A673 (cell line): ENCODE measurements at places on chromosomes 1 and 21. TPM values are rescaled to one million over a fixed set of nuclear protein-coding genes. Genes with fewer than 3 reads are reported as not detected.
A peak's percentile ranks its signal among the peaks of the same experiment; 100 is the strongest.

Gene TRIM46
- 5.1 and 6.2 TPM in 2 replicates for total RNA-seq

Gene SH2D1B
- 0.11 and 0.34 TPM in 2 replicates for total RNA-seq

DNA sequence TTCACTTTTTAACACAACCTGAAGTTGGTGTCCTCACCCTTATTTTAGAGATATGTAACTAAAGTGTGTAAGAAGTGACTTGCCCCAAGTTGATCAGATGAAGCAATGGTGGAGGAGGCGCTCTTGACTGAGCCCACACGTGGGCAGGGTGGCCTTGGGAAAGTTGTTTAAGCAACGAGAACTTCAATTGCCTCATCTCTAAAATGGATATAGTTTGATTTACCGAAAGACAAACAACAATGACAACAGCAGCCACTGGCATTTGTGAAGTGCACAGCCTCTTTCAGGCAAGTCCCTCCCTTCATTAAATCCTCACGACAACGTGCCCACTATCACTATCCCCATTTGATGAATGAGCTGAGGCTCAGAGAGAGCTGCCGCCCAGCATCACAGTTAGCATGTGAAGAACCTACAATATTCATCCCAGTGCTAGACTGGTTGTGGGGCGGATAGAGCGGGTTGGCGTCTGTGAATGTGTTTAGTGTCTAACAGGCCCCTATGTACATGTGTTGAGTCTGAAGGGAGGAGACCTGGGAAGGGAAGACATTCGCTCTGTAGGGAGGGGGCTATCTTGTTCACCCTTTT is 3.0 kb downstream of the IL22RA1 start:
- DNase-seq: no peak

- peak; percentile 26 for DNase-seq
These were observed 767 bp downstream of the PDIK1L start for GRCh38 chr1:26112407-26112775.

DNA sequence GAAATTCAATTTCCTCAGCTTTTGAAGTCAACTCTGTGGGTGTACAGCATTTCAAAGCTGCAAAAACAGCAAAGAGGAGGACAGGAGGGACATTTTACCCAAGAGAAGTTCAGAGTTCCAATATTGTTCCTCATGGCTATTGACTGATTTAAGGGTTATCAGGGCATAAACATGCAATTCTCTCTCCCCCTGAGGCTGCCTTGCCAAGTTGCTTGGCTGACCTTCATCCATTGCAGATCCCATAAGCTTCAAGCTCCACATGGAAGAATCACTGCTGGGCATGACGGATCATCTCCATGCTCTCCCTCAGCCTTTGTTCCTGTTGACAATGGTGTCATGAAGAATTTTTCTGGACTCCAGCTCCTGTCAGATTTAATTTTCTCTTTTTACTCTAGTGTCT is 115.2 kb upstream of the SERBP1 start:
- DNase-seq: no peak
